Muscle of leg (tissue), 16 donors: ENCODE measurements at places on chromosomes 1 and 21.

- no peak for DNase-seq
These were observed 93.9 kb upstream of the CD34 start for GRCh38 chr1:208004851-208005250.

- no peak for DNase-seq
These were observed 14.1 kb downstream of the PTCH2 start for GRCh38 chr1:44828841-44829440.

DNA sequence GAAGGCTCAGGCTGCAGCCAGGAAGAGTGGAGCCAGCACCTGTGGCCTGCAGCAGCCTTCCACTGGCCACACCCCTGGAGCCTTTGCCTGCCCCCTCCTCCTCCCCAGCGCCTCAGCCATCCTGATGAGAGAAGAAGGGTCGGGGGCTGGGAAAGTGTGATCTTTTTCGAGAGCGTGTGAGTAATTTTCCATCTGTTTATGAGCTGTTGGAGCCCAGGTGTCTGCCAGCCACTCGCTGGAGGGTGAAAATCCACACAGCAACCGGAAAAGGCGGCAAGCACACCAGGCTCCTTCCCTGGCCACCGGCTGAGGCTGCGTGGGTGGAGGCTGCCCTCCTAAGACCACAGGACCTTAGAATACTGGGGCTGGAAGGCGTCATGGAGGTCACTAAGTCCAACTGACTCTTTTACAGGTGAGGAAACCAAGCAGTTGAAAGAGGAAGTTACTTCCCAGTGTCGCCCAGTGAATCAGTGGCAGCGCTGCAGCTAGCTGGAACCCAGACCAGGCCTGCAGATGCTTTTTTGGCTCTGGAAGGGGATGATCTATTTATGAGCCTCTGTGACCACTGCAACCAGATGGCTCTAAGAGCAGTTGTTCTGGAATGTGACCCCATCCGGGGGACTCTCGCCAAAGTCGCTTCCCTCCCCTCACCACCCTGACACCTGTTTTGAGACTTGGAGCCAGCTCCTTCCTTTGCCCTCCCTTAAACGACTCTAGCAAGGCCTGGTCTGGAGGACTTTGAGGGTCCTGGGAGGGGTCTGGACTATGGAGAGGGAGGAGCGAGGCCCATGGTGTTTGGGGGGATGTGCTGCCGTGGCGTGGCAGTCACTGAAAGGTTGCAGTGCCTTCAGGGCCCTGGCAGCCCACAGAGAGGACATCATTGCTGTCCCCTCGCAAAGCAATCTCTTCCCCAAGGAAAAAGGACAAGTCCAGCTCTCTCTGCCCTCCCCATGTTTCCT is 54.5 kb downstream of the LGR6 start:
- DNase-seq = peak; percentile 79

- DNase-seq = no peak
These were observed 6.5 kb upstream of the BARHL2 start for GRCh38 chr1:90723590-90724108.

DNA sequence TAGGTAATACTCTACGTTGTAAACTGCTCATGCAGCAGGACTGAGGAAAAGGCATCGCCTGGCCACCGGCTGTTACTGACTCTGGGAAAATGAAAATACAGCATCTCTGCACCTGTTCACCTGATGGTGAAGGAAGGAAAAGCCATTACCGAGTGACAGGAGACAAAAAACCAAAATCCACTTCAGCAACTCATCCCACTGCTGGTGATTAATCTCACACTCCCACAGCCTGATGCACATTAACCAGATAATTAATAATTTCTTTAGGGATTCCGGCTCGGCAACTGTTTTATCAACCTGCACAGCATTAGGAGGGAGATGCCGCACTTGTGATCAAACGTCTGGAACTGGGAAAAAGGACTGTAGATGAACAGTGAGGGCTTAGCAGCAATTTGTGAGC is 183.9 kb upstream of the ESRRG start:
- no peak for DNase-seq

GRCh38 chr1:2505461-2505994 is 20.9 kb downstream of the PANK4 start:
- DNase-seq = no peak

DNA sequence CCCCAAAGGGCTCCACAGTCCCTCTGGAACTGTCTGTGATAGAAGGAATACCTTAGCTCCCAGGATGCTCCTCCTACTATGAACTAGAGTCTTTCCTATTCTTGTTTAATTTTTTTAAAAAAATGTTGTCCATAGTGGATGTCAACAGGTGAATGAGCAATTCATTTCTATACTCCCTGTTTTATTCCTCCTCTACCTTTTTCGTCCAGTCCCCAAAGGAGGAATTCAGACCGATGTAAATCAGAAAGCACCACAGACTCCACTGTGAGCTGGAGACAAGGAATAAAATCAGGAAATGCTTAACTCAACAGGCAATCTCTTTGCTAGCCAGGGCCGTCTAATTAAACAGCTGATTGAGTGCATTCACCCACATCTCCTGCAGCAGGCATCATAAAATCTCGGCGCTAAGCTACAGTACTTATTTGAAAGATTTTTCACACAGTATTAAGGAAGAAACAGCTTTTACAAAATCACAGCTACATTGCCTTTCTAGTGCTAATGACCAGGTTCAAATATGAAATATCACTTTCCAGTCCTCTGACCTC is 381.6 kb downstream of the SIPA1L2 start:
- DNase-seq = no peak

DNA sequence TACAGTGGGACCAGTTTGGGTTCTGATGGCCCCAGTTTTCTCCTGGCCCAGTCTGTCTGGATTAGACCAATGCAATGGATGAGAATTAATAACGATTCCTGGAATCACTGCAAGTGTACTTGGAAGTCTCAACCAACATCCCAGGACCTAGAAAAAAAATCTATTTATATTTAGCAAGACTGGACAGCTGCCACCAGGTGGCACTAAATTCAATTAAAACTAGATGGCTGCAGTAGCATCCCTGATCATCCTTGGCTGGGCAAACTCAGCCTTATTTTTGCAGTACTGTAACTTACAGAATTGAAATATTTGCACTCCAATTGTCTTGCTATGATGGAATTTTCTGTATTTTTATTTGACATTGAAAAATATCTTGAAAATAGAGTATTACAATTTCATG is 165.7 kb downstream of the NCAM2 start:
- DNase-seq = peak; percentile 80

GRCh38 chr1:199700551-199700950 is 327.0 kb upstream of the NR5A2 start:
- DNase-seq = no peak
